Astrocyte (in vitro differentiated cells and primary cell): ENCODE measurements at places on chromosomes 3 and 15.

DNA sequence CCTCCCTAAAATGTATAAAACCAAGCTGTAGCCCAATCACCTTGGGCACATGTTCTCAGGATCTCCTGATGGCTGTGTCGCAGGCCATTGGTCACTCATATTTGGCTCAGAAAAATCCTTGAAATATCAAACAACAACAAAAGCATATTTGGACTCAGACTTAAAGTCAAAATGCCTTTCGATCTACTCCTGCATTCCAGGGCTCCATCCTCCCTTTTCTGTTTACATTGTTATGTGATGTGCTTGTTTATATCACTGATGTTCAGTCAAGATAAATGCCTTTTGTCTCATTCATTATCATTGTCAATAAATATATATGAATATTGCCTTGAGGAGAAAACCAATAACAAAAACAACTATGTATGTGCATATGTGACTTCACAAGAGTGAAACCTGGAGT is 31.7 kb downstream of the HGD start:
- DNase-seq, result no peak

DNA sequence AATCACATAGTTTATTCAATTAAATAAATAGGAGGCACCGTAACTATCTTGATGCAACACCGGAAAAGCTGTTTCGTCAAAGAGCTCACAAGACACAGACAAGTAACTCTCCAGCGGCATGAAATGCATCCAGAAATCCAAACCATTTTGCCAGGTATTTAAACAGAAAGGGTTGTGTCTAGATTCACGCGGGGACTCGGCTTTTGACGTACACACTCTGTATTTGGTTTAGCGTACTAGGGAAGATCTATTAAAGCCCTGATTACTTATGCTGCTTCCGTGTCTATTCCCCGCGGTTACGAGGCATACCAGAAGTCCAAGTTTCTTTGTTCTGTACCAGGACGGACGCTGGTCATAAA is 718 bp downstream of the BNIP2 start:
- DNase-seq, result peak; percentile 67

- peak; percentile 77 for DNase-seq
These were observed 77.1 kb downstream of the PDZRN3 start for GRCh38 chr3:73547427-73548248.

GRCh38 chr3:187702507-187703033 is at the start of gene RTP2:
Gene RTP2, minus strand, starts transcription at chr3:187702557. Its CDS starts 429 bp downstream, at chr3:187702128.
- no peak for DNase-seq

DNA sequence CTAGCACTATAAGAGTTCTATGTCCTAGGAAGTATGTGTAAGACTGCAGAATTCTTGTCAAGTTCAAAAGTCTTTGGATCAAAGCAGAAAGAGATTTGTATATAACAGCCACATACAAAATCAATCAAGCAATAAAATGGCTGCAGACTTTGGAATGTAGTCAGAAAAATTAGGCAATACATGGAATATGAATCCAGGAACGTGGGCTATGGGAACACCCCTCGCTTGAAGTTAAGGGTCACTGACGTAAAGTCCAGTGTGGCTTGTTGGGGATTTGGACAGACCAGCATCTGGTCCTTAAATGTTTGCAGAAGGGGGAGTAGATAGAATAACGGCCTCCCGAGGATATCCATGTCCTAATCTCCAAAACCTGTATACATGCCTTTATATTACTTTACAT is 178.6 kb downstream of the ADAMTS9 start:
- no peak for DNase-seq
